CD4-positive, alpha-beta T cell treated with Interferon gamma for 1 hour (primary cell): ENCODE measurements at places on chromosomes 2 and 18.

DNA sequence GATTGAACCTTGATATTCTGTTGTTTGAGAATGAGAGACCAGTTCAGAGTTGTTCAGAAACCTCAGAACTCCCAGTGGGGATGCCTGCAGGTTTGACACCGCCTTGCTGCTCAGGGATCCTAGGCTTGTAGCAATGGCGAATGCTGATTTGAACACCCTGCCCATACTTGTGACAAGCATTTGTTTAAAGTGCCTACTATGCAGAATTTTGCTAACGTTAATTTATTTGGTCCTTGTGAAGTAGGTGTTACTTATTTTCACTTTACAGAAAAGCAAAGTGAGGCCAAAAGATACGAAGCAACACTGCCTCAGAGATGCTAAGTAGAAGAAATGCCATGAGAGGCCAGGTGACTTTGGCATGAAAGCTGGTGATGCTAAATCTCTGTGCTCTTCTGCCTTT, 32.3 kb downstream of the STON1 start:
- DNase-seq: no peak

- no peak for DNase-seq
These were observed 1302.3 kb upstream of the CHAC2 start for GRCh38 chr2:52465287-52465686.

DNA sequence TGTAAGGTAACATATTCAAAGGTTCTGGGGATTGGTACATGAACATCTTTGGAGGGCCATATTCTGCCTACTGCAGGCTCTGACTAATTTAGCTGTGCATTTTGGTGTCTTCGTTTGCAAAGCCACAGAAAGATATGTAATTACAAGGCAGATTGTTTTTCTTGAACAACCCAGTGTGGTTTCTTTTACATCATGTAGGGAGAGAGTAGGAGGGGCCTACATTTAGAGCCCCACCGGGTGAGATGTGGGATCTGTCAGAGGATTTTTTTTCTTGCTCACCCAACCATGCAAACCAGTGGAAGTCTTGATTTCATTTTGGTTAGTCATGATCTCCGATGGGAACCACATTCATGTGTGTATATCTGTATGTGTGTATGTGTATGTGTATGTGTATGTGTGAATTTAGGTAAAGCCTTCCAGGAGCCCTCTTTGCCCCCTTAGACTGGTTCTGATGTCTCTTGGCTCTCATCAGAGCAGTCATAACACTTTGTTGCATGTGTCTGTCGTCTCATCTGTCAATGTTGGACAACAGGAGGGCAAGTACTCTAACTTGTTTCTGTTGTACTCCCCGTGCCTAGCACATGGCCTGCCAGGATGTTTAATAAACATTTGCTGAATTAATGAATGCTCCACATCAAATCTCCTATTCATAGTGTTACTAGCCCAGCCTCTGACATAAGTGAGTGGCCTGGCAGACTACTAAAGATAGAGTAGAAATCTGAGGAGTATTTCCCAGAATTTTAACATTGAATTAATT, 239.9 kb downstream of the MTX2 start:
- no peak for DNase-seq

DNA sequence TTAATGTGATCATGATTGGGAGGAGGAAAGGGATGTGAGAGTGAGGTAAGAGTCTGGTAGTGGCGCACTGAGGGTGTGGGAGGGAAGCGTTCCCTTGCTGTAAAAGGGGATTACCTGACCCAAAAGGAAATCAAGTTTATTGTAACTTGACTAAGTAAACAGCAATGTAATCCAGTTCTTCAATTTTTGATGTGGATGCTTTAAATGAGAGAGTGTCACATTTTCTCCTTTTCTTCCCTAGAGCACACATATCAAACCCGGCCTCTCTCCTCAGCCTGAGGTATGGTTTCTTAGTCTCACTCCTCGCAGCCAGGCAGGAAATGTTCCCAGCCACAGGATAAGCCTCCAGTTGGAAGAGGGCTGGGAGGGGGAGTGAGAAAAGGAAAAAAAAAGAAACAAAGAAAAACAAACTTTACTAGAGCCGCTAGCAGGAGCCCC, 688 bp upstream of the ARHGAP28 start:
- DNase-seq: no peak
